ENCODE measurements at places on chromosomes 6 and 20. TPM values are rescaled to one million over a fixed set of nuclear protein-coding genes. Genes with fewer than 3 reads are reported as not detected.

GRCh38 chr6:135850882-135851281, 619 bp upstream of the PDE7B start:
- no peak overlapping the region for H3K27ac ChIP-seq
- peaks cover 26% of the 10 kb centered on the region for H3K4me1 ChIP-seq
- no peaks in the 10 kb centered on the region for H3K27me3 ChIP-seq
- no peaks in the 10 kb centered on the region for H3K36me3 ChIP-seq
- no peak for DNase-seq
- H3K4me3 ChIP-seq = no peak overlapping the region

- no peak overlapping the region for H3K27ac ChIP-seq
- no peak for DNase-seq
- H3K27me3 ChIP-seq = no peaks in the 10 kb centered on the region
- H3K4me1 ChIP-seq = no peaks in the 10 kb centered on the region
Observed at GRCh38 chr6:135861189-135861588, 9.7 kb downstream of the PDE7B start.

DNA sequence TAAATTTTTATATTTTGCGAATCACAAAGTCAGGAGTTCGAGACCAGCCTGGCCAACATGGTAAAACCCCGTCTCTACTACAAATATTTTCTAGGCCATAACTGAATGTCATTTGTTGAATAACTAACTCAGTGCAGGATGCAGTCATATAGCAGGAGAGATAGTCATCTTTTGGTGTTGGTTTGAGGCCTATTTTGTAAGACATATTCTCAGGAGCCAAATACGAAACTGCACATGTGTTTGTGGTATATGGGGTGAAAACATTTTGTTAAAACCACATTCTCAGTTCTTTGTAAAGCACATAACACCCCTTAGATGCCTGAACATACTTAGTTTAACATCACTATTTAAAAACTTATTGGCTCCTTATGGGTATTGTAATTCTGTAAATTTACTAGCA, 4.7 kb upstream of the ENPP5 start:
- no peak overlapping the region for H3K27ac ChIP-seq
- H3K36me3 ChIP-seq = no peaks in the 10 kb centered on the region
- peaks cover 12% of the 10 kb centered on the region for H3K4me1 ChIP-seq
- no peak overlapping the region for H3K4me3 ChIP-seq
- DNase-seq = no peak

DNA sequence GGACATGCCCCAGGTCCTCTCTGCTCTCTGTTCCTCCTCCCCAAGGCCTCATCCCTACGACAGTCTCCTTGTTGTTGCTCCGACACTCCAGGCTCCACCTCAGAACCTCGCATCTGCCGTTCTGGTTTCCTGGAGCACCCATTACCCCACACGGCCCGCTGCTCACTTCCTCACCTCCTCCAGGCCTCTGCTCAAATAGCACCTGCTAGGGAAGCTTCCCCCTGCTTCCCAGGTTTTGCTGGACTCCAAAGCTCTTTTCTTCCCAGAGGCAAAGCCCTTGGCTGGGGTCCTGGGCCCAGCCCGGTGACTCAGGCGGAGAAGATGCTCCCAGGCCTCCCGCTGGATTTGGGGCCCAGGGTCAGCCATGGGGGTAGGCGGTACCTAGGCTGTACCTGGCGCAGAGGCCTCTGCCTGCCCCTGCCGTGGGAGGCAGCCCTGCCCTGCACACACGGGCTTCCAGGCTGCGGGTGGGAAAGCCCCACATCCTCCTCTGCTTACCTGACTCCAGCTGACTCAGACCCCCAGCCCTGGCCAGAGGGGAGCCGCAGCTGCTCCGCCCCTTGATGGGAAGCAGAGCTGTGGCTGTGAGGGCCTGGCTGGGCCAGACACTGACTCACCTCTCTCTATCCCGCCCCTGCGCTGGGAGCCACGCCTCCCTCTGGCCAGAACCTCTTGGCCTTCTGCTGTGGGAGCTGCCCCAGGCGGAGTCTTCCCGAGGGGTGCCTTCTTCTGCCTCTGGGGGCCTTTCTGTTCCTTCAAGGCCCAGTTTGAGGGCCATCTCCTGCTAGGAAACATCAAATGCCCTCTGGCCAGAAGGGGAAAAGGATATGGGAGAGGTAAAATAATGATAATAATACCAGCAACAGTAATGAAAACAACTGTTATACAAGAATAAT, 130.5 kb downstream of the CEBPB start:
- peaks cover 14% of the 10 kb centered on the region for H3K4me1 ChIP-seq
- DNase-seq = peak; percentile 90
- H3K27me3 ChIP-seq = no peaks in the 10 kb centered on the region

Gene KCNQ5
- total RNA-seq = 2.0 TPM

- peaks cover 62% of the 10 kb centered on the region for H3K4me1 ChIP-seq
- H3K27me3 ChIP-seq = no peaks in the 10 kb centered on the region
- H3K27ac ChIP-seq = peak overlapping the region; percentile 65
- no peak for DNase-seq
- no peak overlapping the region for H3K4me3 ChIP-seq
Observed at GRCh38 chr20:50107796-50108331, 5.1 kb downstream of the UBE2V1 start.

DNA sequence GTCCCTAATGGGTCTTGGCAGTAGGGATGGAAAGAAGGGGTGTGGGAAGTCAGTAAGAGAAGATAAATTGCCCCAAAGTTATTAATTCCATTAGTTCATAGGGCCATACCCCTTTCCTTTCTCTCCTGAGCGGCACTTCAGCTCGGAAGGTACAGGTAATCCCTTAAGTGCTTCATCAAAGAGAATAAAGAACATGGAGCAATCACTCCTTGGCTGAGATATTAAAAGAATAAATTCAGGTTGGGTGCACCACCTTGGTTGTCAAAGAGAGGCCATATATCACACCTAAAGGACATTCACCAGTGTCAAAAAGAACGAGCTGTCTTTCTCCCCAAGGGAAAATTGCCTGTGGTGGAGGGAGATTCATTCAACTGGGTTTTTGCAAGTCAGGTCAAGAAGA, 87.5 kb downstream of the EDN3 start:
- no peak for DNase-seq
- no peak overlapping the region for H3K4me3 ChIP-seq
- H3K27me3 ChIP-seq = peaks cover 5% of the 10 kb centered on the region
- no peaks in the 10 kb centered on the region for H3K36me3 ChIP-seq
- peaks cover 15% of the 10 kb centered on the region for H3K4me1 ChIP-seq

DNA sequence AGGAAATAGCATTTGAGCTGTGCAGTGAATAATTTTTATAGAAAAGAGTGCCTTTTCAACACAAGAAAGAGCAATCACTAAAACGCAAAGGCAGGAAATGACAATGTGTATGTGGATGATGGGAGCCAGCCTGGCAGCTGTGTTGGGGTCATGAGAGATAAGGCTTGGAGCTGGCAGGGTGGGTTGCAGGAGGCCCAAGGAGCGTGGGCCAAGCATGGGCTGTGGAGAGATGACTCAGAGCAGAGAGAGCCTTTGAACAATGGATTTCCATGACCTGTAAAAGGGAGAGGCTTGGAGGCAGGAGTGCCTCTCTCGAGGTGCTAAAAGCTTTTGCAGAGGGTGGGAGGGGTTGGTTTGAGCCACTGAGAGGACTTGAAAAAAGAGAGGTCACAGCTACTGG, 6.6 kb upstream of the TBC1D7 start:
- no peaks in the 10 kb centered on the region for H3K27me3 ChIP-seq
- no peak for DNase-seq
- peaks cover 11% of the 10 kb centered on the region for H3K4me1 ChIP-seq
- no peak overlapping the region for H3K27ac ChIP-seq

Gene PACRG
- 0.44 TPM for total RNA-seq

Gene GSTA1
- total RNA-seq = 0.89 TPM

DNA sequence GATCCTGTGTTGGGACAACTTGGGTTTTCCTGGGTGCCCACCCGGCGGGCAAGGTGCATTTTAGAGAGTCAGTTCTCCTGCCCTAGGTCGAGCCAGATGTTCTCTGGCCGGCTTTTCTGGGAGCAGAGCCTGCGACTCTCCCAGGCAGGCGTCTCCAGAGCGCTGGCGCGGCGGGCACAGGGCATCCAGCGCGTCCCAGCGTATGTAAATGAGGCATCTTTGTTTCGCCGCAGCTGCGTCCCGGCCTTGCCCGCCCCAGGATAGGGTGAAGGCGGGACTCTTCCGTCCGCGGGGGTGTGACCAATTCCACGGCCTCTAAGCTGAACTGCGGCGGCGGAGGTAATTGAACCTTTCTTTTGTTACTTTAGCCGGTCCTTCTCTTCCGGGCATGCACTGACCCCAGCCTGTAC, 9.1 kb downstream of the GRIK2 start:
- peak; percentile 70 for DNase-seq
- H3K27me3 ChIP-seq = peaks cover 47% of the 10 kb centered on the region
- peak overlapping the region; percentile 79 for H3K4me3 ChIP-seq
- peaks cover 67% of the 10 kb centered on the region for H3K4me1 ChIP-seq
- H3K36me3 ChIP-seq = no peaks in the 10 kb centered on the region

Gene LY6G6C
- total RNA-seq = 0.21 TPM

DNA sequence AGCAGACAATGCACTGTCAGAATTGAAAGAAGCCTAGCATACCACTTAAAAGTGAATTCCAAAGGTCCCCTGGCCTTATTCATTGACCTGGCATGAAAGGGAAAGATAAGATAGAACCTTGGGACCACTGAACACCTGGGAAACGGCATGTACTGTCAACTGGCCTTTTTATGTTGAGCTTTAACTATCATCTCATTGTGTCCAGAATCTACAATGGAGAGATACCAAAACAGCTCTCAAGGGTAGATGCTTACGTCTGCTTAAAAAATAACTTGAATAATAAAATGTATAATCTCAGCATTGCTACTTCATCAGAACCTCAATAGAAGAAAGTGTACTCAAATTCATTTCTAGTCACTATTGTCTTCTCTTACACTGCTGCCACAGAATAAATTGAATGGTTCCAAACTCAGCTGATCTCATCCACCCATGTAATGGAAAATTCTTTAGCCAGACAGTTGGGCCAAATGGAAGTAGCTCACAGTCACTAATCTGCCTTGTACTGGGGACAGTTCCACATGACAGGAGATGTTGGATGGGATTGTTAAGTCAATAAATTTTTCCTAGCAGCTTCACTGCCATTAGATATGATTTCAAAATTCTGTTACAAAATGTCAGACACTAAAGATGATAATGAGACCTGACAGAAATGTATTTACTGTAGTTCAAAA, 93.8 kb downstream of the MLIP start:
- H3K27ac ChIP-seq = no peak overlapping the region
- H3K4me3 ChIP-seq = no peak overlapping the region
- no peak for DNase-seq

GRCh38 chr6:53926505-53926904, 131.7 kb downstream of the LRRC1 start:
- peaks cover 30% of the 10 kb centered on the region for H3K4me1 ChIP-seq
- H3K27me3 ChIP-seq = no peaks in the 10 kb centered on the region
- H3K27ac ChIP-seq = no peak overlapping the region
- no peak for DNase-seq
- peaks cover 27% of the 10 kb centered on the region for H3K36me3 ChIP-seq
- no peak overlapping the region for H3K4me3 ChIP-seq

DNA sequence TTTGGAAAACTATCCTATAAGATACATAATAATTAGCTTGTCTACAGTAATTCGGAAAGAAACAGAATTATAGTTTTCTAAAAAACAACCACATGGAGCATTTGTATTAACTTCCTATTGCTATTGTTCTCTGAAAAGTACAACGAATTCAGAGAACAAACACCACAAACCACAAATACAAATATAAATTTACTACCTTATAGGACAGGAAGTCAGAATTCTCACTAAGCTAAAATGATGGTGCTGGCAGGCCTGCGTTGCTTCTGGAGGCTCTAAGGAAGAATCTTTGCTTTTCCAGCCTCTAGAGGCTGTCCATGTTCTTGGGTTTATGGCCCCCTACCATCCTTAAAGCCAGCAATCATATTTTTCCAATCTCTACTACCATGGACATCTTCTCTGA, 173.6 kb upstream of the TCF21 start:
- no peak for DNase-seq
- H3K4me3 ChIP-seq = no peak overlapping the region
- H3K4me1 ChIP-seq = no peaks in the 10 kb centered on the region
- H3K36me3 ChIP-seq = no peaks in the 10 kb centered on the region

Gene PSMB9
- 4.3 TPM for total RNA-seq

- no peak for DNase-seq
- H3K4me1 ChIP-seq = peaks cover 34% of the 10 kb centered on the region
- H3K4me3 ChIP-seq = no peak overlapping the region
- peaks cover 5% of the 10 kb centered on the region for H3K27me3 ChIP-seq
Observed at GRCh38 chr6:36805096-36805797, 34.0 kb downstream of the CPNE5 start.

- H3K27ac ChIP-seq = no peak overlapping the region
- no peak for DNase-seq
- peaks cover 26% of the 10 kb centered on the region for H3K27me3 ChIP-seq
- peaks cover 3% of the 10 kb centered on the region for H3K36me3 ChIP-seq
- H3K4me3 ChIP-seq = no peak overlapping the region
Observed at GRCh38 chr20:18279242-18279641, 9.1 kb upstream of the ZNF133 start.

Gene DNAH8
- not detected for total RNA-seq

Gene CYP24A1
- total RNA-seq = not detected

- peaks cover 9% of the 10 kb centered on the region for H3K36me3 ChIP-seq
- no peak overlapping the region for H3K4me3 ChIP-seq
Observed at GRCh38 chr6:85252552-85252951, 197.3 kb upstream of the NT5E start.

Gene KHDRBS2
- 0.76 TPM for total RNA-seq

- H3K4me3 ChIP-seq = no peak overlapping the region
- peaks cover 29% of the 10 kb centered on the region for H3K4me1 ChIP-seq
- peaks cover 6% of the 10 kb centered on the region for H3K27me3 ChIP-seq
- H3K36me3 ChIP-seq = peaks cover 13% of the 10 kb centered on the region
- peak; percentile 43 for DNase-seq
Observed at GRCh38 chr20:16761305-16761829, 13.2 kb downstream of the OTOR start.

DNA sequence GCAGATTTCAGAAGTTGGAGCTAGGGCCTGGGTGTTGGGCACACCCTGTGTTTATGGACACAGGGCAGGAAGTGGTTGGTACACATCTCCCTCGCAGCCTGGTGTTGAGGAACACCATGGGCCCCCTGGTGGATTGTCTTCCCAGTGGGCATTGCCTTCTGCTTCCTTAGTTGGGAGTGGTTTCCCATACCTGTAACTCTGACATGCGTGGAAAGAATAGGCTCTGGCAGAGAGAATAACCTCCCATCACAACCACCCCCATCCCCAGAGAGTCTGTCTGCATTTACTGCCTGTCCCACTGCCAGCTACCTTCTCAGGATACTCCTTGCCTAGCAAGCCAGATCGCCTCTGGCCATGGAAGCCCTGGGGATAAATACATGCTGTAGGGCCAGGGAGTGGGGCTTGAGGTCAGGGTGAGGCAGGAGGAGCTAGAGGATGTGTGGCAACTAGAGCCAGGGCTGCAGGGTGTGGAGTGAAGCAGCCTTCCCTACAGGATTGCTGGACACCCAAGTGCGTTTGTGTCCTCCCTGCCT, 14.7 kb downstream of the LRRC73 start:
- H3K36me3 ChIP-seq = peaks cover 17% of the 10 kb centered on the region
- peak overlapping the region; percentile 86 for H3K27ac ChIP-seq
- DNase-seq = no peak
- no peaks in the 10 kb centered on the region for H3K27me3 ChIP-seq
- H3K4me1 ChIP-seq = peaks cover 32% of the 10 kb centered on the region
- H3K4me3 ChIP-seq = no peak overlapping the region

Gene PI16
- 0.17 TPM for total RNA-seq

GRCh38 chr6:82904860-82905259, 160.8 kb downstream of the UBE3D start:
- no peak overlapping the region for H3K27ac ChIP-seq
- H3K4me1 ChIP-seq = peaks cover 2% of the 10 kb centered on the region
- H3K4me3 ChIP-seq = no peak overlapping the region
- no peaks in the 10 kb centered on the region for H3K36me3 ChIP-seq

GRCh38 chr6:43193929-43194328, 11.9 kb downstream of the CUL9 start:
- no peak overlapping the region for H3K27ac ChIP-seq
- no peaks in the 10 kb centered on the region for H3K4me1 ChIP-seq
- no peak overlapping the region for H3K4me3 ChIP-seq

Gene RBL1
- total RNA-seq = 10.5 TPM
